ENCODE measurements at places on chromosomes 1 and 21.

DNA sequence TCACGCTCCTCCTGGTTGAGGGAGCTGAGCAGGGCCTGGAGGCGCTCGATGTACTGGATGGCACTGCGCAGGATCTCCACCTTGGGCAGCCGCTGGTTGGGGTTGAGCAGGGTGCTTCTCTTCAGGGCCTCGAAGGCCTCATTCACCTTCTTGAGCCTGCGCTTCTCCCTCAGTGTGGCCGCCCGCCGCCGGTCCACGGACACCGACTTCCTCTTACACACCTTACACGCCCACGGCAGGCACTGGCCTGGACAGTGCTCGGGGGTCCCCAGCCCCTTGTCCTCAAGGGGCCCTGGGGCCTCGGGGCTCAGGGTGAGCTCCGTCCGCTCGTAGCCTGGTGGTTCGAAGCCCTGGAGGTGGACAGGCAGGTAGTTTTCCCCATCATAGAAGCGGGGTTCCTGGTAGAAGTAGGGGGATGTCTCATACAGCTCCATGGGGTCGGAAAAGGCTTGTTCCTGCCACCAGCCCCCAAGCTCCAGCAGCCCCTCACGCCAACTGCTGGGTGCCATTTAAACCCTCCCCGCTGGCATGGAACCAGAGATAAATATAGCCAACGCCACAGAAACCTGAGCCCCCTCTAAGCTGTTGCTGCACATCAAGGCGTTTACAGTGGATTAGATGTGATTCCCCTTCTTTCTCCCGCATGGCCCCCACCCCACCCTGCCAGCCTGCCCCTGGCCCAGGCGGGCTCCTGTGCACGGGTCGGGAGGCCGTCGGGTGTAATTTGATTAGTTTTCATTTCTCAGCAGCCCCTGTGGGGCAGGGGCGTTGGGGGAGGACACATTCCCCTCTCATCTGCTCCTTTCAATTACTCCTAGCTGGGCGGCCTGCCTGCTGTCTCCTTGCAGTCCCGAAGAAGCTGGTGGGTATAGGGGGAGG lies at the start of gene MYOG:
Gene MYOG (minus strand): TSS at position 485 of the 879 bp plus-strand sequence. CDS start 51 bp downstream, at position 434.
- DNase-seq = no peak

DNA sequence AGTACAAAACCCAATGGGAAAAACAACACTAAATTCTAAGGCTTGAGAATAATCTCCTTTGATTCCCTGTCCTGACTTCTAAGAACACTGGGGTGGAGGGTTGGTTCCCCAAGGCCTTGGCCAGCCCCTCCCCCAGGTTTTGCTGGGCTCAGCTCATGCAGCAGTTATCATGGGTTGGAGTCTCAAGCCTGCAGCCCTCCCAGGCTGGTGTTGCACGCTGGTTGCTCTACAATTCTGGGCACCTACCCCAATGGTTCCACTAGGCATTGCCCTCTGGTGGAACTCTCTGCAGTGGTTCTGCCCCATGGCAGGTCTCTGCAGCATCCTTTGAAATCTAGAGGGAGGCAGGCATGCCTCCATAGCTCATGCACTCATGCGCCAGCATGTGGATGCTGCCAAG lies 184.4 kb upstream of the PALMD start:
- DNase-seq = no peak

- DNase-seq = no peak
These were observed 11.9 kb downstream of the THEMIS2 start for GRCh38 chr1:27884006-27884954.

DNA sequence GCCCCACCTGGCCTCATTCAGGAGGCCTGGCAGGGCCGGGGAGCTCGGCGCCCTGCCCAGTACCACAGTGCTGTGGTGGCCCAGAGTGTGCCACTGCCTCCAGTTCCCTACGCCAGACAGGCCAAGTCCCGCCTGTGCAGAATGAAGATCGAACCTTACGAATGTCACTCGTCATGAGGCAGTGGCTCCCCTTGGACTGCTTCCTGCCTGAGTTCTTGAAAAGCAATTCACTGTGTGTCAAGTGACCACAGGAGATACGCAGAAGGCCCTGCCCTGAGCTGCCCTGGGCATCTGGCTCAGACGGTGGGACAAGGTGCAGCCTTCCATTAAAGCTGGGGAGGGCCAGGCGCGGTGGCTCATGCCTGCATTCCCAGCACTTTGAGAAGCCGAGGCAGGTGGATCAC lies 49.6 kb upstream of the LRP8 start:
- DNase-seq = no peak

GRCh38 chr1:67029472-67029871 lies 24.5 kb downstream of the SLC35D1 start:
- no peak for DNase-seq

GRCh38 chr1:204286831-204287421 lies 72.8 kb downstream of the PLEKHA6 start:
- peak; percentile 32 for DNase-seq

DNA sequence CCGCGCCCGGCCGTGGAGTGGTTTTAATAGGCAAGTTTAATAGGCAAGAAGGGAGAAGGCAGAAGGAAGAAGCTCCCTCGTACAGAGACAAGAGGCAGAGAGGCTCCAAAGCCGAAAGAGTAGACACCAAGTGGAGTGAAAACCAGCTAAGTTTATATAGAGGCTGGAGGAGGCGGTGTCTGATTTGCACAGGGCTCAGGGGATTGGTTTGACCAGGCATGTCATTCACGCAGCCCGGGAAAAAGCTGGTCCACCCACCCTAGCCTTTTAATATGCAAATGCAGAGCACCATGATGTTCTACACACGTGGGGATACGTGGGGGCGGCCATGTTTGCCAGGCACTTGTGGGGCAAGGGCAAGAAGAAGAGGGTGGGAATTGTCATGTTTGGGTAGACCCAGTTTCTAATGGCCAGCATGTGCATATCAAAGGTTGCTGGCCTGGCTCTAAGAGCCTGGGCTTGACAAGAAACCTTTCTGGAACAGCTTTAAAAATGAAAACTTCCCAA lies 18.0 kb upstream of the SOD1 start:
- no peak for DNase-seq

DNA sequence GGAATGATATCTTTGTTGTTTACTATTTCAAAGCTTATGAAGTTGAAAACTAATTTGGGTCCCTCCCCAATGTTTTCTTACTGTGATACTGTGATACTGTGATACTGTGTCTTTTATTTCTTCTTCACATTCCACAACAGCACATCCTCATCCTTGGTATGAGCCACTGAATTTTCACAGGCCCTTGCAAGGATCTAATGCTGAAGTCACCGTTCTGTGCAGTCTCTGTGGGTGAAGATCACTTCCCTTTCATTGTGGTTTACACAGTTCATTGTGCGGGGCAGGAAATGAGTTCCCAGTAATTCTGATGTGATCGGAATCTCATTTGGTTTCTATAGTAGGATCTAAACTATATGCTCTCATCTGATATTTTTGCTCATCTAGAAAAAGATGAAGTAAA lies 32.1 kb upstream of the PAXBP1 start:
- DNase-seq = peak; percentile 36

Measured in EL (cell line).